Epithelial cell of esophagus (primary cell): ENCODE measurements at places on chromosomes 16 and 17.
A peak's percentile ranks its signal among the peaks of the same experiment; 100 is the strongest.

DNA sequence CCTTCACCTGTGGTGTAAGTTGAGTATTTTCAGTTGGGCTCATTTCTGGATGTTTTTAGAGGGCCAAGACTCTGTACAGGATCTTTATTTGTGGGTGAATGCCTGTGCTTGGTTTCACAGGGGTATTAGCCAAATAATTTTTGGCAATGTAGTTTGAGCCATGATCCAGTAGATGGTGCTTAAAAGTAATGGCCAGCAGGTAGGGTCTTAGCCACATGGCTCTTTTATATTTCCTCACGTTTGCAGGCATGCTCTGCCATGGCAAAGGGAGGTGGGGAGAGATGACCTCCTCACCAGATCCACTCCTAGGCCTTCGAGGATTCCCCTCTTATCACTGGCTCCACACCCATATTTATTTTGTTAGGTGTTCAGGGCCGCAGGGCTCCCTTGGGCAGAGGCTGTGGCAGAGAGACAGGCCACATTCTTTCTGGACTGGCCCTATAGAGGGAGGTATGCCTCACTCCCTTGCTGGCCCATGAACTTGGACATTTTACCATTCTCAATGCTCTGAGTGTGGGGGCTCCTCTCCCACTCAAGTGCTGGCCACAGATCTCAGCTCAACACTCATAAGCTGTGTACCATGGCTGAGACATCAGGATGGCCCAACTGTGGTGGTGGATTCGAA is 417.1 kb downstream of the XYLT1 start:
- no peak for DNase-seq

GRCh38 chr17:76432004-76432403 is 20.9 kb downstream of the UBE2O start:
- DNase-seq, result no peak

DNA sequence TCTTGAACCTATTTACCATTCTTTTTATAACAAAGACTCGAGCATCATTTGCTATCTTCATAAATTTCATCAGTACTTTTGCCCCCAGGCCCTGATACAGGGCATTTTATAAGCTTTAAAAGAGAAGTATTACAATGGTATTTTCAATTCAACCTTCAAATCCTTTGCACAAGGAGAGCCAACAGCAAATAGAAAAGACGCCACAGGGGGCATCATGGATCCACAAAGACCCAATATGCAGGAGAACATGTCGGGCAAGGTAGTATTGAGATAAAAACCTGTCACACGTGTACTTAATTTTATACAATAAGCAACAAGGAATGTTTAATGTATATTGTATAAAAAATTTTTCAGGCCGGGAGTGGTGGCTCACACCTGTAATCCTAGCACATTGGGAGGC is 10.2 kb downstream of the MAP3K14 start:
- DNase-seq, result no peak

GRCh38 chr16:15689290-15689689 is 39.2 kb downstream of the NDE1 start:
- DNase-seq, result no peak

DNA sequence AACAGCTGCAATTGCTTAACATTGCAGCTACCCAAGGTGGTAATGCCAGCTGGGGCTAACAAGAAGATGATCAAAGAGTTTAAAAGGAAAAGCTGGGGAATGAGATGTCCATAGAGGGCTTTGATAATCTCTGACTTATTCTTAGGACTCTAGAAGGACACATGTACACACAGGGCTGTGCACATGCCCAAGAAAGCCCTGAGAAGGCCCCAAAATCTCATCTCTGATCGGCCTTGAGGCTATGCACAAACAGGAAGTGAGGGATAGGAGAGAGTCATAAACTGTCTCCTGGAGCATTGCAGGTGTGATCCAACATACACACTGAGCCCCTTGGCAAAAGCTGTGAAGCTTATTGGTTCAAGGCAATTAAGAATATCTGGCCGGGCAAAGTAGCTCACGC is 17.2 kb upstream of the RABEP1 start:
- DNase-seq, result no peak

DNA sequence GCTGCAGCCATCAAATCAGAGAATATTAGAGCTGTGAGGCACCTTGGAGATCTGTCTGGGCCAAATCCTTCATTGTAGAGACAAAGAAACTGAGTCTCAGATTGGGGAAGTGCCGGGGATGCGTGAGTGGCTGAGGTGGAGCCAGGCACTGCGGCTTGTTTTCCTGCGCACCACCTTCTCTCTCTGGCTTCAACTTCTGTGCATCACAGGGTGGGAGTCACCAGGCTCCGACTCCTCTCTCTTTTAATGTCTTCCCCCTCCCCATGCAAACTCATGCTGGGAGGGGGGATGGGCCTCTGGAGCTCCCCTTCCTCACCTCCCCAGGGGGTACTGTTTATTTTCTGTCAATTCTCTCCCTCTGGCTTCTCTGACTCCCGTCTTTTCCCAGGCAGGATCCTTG is 8.7 kb upstream of the ETV4 start:
- DNase-seq, result no peak

GRCh38 chr16:14486520-14487303 is 143.3 kb downstream of the PARN start:
- peak; percentile 92 for DNase-seq

- no peak for DNase-seq
Measured at GRCh38 chr16:17358846-17359245, 111.9 kb downstream of the XYLT1 start.

GRCh38 chr16:1202274-1202673 is 22.8 kb downstream of the TPSG1 start:
- no peak for DNase-seq

DNA sequence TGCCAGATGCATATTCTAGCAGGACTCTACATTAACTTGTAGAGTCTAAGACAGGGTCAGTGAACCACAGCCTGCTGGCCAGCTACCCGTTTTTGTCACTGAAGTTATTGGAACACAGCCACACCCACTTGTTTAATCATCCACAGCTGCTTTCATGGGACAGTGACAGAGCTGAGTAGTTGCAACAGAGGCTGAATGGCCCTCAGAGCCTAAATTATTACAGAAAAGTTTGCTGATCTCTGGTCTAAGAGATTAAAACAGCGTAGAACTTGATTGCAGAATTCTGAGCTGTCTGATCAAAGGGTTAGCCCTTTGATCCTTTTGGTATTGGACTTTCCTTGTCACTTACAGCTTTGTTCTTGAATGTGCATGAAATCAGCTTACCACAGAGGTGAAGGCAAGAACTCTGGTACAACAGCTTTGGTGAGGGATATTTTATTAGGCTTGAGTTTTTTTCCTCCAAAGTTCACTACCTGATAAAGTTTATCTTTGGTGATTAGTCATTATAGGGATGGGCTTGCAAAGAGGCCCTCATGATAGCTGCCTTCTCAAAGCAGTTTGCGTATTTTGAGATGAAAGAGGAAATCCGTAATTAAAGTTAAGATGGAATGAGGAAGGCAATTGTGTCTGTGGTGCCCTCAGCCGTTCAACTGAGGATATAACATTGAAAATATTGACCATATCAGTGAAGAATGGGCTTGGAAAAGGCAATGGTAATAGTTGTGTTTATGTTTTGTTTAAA is 23.6 kb downstream of the ALDH3A2 start:
- DNase-seq, result no peak

GRCh38 chr16:75593825-75594820 is 27.9 kb downstream of the GABARAPL2 start:
- peak; percentile 78 for DNase-seq

DNA sequence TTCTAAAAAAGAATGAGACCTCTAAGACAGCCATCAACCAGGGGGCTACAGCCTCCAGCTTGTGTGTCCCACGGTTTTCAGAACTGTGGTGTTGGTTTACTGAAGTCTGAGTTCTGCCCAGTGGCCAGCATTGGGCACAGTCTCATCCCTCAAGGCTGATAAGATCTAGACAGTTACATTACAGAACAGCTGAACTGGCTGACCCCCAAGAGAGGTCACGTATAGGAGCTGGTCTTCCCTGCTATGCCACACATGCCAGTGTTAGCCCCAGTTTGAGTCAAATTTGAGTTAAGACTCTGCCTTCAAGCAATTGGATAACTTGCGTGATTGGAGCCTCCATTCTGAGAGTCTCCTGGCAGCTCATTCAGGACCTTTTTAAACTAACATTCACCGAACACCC is 14.8 kb upstream of the NUP93 start:
- no peak for DNase-seq

- peak; percentile 8 for DNase-seq
Measured at GRCh38 chr17:34706029-34706428, 126.6 kb downstream of the TMEM132E start.

DNA sequence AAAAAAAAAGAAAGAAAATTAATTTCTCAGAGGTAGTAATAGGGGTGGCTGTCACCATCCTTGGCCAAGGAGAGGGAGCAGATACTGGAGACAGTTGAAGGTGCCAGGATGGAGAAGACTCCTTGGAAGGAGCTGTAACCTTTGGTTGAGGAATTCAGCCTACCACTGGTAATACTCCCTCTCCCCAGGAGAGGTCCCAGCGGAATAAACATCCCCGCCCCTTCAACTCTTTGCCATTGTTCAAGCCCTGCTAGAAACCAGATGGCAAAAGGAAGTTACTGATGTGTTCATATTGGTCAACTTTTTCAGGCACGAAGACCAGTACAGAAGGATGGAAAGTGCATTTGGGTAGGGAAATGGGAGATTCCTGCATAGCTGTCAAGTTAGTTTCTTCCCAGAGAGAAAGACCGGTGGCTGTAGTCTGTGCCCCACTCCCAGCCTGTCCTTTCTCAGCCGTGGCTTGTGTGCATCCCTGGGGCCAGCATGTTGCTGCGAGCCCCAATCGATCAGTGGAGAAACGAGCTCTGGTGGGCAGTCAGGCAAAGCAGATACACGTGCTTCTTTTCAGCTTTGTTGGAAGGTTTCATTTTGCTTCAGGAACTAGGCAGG is 612.1 kb downstream of the MAF start:
- DNase-seq, result no peak

- no peak for DNase-seq
Measured at GRCh38 chr16:77759821-77760220, 28.5 kb upstream of the VAT1L start.

DNA sequence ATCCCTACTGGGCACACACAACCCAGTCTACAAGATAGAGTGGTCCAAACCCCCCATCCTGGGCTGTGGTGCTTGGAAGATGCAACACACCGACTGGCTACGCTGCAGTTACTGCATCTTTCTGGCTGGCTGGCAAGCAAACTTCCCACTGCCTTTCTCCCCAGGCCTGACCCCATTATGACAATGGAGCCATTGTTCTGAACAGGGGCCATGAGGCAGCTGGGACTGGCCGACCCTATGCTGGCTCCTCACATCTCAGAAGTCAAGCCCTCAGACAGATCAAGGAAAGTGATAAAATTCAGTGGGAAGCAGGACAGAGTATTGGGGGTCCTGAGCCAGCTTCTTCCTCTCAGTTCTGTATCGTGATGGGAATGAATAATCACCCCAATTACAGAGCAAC is 364.1 kb upstream of the ASIC2 start:
- no peak for DNase-seq

- no peak for DNase-seq
Measured at GRCh38 chr17:77571155-77571981, 387.1 kb upstream of the TNRC6C start.

- peak; percentile 22 for DNase-seq
Measured at GRCh38 chr17:1002412-1002753, 5.5 kb downstream of the TIMM22 start.

DNA sequence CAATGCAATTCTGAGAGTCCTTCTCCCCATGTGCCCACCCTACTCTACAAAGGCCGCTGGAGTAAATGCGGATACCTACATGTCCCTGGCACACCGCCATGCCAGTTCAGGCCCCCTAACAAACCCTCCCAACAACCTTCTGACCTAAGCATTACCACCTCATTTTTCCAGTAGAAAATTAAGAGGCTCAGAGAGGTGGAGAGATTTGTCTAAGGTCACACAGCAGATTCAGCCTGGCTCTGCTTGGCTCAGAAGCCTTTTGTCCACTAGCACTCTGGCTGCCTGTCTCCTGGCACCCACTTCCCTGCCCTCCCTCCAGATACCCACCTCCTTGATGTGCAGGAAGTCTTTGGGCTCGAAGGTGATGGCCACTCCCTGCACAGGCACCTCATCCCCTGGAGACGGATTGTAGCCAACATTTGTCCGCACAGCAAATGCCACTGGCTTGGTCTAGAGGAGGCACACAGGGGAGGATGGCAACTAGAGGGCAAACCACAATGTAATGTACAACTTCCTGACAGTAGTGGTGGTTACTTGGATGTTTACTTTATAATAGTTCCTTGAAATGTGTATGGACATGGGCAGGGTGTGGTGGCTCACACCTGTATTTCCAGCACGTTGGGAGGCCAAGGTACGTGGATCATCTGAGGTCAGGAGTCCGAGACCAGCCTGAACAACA is 10.2 kb downstream of the CACNB1 start:
- no peak for DNase-seq

GRCh38 chr17:13000561-13000960 is 17.3 kb downstream of the ELAC2 start:
- DNase-seq, result no peak

- no peak for DNase-seq
Measured at GRCh38 chr16:15530085-15530484, 95.7 kb downstream of the BMERB1 start.

DNA sequence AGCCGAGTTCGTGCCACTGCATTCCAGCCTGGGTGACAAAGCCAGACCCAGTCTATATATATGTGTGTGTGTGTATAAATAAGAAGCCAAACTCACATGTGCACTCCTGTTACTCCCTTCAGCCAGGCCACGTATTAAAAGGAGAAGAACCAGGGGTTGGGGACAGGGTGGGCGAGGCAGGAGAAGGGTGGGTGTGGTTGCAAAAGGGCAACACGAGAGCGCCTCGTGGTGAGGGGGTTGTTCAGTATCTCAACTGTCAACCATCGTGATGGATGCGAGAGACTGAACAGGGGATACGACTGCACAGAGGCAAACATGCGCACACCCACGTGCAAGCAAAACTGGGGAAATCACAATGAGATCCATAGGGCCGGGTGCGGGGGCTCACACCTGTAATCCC is 54.9 kb downstream of the ABCC6 start:
- no peak for DNase-seq

GRCh38 chr17:62714016-62714777 is 86.7 kb downstream of the MRC2 start:
- peak; percentile 30 for DNase-seq

- DNase-seq, result no peak
Measured at GRCh38 chr16:66065925-66066324, 300.6 kb upstream of the CDH5 start.

GRCh38 chr16:4839942-4840341 is 7.1 kb downstream of the GLYR1 start:
- peak; percentile 29 for DNase-seq

DNA sequence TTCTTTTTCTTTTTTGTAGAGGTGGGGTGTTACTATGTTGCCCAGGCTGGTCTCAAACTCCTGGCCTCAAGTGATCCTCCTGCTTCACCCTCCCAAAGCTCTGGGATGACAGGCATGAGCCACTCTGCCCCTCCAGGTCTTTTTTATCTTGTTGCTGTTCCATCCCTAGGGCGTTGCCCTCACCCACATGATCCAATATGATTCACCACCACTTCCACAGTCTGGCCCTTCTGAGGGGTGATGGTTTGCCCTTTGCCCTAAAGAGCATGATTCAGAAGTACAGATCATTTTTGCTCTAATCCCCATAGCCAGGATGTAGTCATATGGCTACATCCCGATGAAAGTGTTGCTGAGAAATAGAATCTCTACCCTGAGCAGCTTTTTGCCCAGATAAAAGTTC is 18.8 kb downstream of the STX4 start:
- DNase-seq, result peak; percentile 96
